ENCODE measurements at places on chromosomes 1 and 21.

DNA sequence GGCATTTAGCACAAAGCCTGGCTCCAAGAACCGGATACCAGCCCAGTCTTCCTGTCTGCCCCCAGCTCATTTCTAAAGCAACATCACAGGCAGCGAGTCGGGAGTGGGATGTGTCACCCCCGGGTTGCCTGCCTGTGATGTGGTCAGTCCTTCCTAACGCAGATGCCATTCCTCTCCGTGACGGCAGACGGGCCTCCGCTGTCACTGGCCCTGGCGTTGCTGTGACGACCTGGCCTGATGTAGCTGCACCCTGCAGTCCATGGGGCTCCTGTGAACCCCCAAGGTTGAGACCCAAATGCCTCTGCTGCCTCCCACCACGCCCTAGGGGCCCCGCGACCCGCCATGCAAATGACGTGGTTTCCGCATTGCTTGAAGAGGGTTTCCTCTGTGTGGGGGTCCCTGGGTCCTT, 12.3 kb downstream of the TNFRSF1B start:
- no peak for DNase-seq

- DNase-seq, result no peak
Measured at GRCh38 chr1:8419861-8420260, 101.9 kb downstream of the SLC45A1 start.

- no peak for DNase-seq
Measured at GRCh38 chr1:186884251-186884650, 55.5 kb downstream of the PLA2G4A start.

DNA sequence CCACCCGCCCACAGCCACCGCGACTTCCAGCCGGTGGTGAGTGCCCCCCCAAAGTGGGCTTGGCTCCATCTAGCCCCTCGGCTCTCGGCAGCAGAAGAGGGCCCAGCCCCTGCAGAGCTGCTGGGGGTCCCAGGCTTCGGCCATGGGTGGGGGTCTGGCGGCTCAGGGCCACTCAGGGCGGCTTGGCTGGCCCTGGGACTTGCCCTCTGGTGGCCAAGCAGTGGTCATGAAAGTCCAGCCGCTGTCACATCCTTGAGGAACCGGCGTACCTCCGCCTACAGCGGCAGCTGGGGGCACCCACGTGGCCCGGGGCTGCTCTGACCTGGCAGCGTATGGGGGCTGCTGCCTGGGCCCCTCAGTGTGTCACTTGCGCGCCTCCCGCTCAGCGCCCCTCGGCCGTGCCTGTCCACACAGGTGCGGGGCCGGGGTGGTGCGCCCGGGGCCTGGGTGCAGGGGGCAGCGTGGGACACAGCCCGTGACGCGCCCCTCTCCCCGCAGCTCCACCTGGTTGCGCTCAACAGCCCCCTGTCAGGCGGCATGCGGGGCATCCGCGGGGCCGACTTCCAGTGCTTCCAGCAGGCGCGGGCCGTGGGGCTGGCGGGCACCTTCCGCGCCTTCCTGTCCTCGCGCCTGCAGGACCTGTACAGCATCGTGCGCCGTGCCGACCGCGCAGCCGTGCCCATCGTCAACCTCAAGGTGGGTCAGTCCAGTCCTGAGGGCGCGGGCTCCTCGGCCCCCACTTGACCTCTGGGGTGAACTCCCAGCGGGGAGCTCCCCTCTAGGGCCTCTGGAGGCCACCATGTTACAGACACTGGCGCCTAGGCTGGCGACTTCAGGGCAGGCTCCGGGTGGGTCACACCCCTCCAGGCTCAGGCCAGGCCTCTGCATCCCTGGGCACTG, 32.4 kb downstream of the SLC19A1 start:
- DNase-seq, result no peak

- DNase-seq, result no peak
Measured at GRCh38 chr21:37711286-37711829, 204.9 kb downstream of the KCNJ6 start.

GRCh38 chr21:45922648-45923047, 58.9 kb upstream of the COL6A1 start:
- DNase-seq, result peak; percentile 38

DNA sequence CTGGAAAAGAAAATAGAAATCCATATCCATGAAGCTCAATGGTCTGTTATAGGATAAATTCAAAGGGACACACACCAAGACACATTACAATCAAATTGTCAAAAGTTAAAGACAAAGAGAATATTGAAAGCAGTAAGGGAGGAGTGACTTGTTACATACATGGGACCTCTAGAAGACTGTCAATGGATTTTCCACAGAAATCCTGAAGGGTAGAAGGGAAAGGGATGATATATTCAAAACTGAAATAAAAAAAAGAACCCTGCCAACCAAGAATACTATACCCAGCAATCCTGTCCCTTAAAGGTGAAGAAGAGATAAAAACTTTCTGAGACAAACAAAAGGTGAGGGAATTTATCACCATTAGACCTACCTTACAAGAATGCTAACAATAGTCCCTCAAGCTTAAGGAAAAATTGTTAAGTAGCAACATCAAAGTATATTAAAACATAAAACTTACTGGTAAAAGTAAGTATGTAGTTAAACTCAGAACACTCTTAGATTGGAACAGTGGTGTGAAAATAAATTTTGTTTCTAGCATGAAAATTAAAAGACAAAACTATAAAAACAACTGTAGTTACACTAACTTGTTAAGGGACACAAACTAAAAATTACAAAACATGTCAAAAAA, 103.2 kb upstream of the APP start:
- DNase-seq, result no peak

DNA sequence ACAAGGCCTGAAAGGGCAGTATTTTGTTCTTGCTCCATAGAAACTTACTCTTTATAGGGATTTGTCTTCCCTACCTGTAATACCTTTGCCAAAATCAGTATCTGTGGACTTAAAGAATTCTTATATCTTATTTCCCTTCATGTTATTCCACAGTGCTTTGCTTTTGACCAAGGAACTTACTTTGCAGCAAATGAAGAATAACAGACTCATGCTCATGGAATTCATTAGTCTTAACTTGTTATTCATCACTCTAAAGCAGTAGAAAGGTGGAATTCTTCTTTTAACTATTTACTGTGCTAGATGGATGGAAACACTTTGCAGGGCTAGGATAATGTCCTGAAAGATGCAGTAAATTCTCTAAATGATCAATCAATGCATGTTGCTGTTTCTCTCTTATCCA, 45.9 kb downstream of the DUSP10 start:
- DNase-seq, result no peak

GRCh38 chr1:184471686-184472085, 84.9 kb downstream of the C1orf21 start:
- DNase-seq, result no peak

DNA sequence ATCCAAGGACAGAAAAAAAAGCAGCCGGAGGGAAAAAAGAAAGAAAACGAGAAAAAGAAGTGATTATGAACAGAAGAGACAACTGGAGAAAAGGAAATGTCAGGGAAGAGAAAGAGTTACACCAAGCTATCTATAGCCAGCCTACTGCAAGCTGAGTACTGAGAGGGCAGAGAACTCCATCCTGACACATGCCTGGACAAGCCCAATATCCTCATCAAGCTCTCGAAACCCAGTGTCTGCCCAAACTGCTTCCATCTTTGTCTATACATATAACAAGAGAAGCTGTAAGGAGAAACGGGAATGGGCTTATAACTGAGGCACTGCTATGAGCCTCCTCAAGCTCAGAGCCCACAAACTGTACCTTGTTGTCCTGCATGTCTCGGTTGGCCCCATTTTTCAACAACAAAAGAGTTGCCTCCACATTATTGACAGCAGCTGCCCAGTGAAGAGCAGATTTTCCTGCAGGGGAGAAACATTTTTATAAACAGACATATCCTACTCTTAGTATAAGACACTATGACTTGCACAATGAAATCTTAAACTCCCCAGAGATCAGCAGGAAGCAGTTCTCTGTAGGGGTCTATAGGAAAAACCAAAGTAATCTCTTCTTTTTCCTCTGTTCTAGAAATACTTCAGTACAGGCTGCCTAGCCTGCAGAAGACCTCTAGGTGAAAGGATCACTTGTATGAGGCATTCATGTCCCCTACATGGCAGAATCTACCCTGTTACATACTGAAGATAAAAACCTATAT, 21.2 kb upstream of the ADAM30 start:
- no peak for DNase-seq

GRCh38 chr1:244863491-244864252, 671 bp downstream of the HNRNPU start:
- DNase-seq, result no peak

DNA sequence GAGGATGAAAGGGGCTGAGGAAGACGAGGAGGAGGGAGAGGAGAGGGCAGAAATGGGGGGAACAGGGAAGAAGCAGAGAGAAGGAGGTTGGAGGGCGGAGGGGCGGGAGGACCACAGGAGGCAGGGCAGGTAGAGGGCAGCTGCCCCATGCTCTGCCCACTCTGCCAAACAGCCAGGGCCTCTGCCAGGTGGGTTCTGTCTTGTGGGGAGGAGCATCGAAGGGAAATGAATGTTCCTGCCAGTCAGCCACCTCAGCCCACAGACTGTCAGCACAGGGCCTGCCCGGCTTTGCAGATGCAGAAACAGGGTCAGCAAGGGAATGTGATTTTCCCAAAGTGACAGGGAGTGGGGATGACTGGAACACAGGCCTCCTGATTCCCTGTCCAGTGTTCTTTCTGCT, 82.6 kb downstream of the GRIK3 start:
- DNase-seq, result no peak

- no peak for DNase-seq
Measured at GRCh38 chr1:173097001-173097400, 46.3 kb upstream of the TNFSF18 start.

DNA sequence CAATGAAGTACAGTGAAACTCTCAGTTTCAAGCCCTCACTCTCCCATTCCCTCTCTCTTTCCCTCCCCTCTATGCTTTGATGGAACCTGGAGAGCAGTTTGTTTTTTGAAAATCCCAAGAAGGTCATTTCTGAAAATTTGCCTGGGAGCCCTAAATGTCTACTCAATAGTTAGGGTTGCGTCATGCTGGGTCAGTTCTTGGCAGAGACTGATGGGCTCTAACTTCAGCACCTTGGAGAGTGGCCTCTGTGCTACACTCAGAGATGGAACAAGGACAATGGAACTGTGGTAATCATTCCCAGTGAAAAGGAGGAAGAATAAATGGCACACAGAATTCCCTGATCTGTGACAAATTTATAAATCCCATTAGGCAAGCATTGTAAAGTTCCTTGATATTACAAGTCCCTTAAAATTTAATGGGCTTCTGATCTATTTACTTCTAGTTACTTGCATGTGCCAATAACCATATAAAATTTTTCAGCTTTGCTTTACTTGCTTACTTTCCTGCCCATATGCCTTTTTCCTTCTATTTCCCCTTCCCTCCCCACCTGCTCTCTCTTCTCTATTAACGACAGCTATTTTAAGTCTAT, 182.9 kb upstream of the KCND3 start:
- DNase-seq, result peak; percentile 3

DNA sequence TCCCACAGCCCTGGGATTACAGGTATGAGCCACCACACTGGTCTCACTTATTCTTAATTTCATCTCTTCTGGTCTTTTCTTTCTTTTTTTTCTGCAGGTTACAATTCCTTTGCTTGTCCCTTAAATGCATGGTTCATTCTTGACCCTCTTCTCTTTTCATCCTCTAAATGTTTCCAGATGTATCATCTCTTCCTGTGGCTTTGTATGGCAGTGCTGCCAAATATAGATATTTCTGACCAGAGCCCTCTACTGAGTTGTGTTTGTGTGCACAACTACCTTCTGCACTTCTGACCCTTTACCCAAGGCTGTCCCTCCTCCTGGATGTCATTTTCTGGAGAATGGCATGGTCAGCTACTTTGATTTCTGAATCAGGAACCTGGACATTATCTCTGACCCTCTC, 32.5 kb downstream of the OLFML3 start:
- DNase-seq, result no peak

DNA sequence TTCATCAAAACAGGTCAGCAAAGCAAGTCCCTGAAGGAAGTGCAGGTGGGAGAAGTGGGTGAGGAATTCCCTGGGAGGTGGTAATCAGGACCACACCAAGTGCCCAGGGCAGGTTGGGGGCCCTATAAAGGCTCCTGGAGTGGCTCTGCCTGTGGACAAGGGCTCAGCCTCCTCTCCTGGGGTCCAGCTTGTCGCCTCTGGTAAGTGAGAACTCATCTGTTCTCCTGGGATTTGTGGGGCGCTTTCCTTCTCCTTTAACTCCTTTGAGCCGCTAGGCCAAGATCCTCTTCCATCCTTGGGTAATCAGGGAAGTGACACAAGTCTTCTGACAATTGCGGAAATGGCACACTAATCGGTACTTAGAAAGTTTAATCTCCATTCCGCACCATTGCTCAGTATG, at the start of gene SPRR4:
SPRR4 (plus strand) TSS at position 154 of the 400 bp plus-strand sequence. CDS start 1,243 bp downstream, outside the sequence.
- DNase-seq, result no peak

DNA sequence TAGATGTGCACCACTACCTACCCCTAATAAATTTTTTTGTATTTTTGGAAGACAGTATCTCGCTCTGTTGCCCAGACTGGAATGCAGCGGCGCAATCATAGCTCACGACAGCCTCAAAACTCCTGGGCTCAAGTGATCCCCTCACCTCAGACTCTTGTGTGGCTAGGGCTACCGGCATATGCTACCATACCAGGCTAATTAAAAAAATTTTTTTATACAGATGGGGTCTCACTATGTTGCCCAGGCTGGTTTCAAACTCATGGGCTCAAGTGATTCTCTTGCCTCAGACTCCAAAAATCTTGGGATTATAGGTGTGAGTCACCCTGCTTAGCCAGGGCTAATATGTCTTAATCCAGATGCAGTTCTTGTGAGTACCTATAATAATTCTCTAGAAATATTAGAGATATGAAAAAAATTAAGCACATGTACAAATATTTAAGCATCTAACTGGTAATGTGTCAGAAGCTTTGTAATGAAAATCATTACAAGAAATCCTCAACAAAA, 9.5 kb downstream of the SORT1 start:
- no peak for DNase-seq

GRCh38 chr1:71068325-71069240, 12.3 kb downstream of the ZRANB2 start:
- DNase-seq, result no peak

DNA sequence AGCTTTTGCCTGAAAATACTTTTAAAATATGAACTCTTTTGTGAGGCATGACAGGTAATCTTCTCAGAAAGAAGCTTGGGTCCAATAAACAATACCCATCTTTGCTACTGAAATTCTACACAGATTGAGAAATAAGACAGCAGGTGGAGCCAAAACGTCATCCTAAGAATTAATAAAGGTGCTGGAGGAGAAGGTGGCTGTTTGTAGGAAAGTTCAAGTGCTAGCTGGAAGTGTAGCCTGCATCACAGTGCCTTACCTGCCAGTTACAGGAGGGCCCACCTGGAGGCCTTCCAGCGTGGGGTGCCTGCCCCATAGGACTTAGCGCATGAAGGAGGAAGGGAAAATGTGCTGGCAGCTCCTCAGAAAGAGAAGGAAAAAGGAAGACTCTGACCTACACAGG, 93.7 kb downstream of the TTC3 start:
- DNase-seq, result no peak

GRCh38 chr1:21937034-21937371, at the start of gene HSPG2:
Gene HSPG2, minus strand, starts transcription at chr1:21937310. Its CDS starts 93 bp downstream, at chr1:21937217.
- DNase-seq, result no peak

DNA sequence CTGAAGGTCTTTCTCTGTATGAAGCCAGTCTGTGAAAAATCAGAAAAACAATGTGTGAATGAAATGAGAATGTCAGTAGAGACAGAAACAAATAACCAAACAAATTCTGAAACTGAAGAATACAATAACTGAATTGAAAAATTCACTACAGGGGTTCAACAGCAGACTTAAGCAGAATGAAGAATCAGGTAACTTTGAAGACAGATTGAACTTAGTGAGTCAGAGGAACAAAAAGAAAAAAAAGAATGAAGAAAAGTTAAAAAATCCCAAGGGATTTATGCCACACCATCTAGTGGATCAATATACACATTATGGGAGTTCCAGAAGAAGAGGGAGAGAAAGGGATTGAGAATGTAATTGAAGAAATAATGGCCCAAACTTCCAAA, 14.6 kb downstream of the ZNF691 start:
- no peak for DNase-seq

GRCh38 chr1:20141466-20141865, 2.3 kb downstream of the PLA2G2F start:
- DNase-seq, result no peak
